WERI-Rb-1 (cell line): ENCODE measurements at places on chromosomes 2 and 18.

- DNase-seq = no peak
Measured at GRCh38 chr2:144467502-144468137, 52.3 kb downstream of the ZEB2 start.

GRCh38 chr2:152657043-152657442 lies 60.2 kb downstream of the PRPF40A start:
- no peak for DNase-seq

- DNase-seq = no peak
Measured at GRCh38 chr2:96073170-96073775, 38.6 kb upstream of the GPAT2 start.

DNA sequence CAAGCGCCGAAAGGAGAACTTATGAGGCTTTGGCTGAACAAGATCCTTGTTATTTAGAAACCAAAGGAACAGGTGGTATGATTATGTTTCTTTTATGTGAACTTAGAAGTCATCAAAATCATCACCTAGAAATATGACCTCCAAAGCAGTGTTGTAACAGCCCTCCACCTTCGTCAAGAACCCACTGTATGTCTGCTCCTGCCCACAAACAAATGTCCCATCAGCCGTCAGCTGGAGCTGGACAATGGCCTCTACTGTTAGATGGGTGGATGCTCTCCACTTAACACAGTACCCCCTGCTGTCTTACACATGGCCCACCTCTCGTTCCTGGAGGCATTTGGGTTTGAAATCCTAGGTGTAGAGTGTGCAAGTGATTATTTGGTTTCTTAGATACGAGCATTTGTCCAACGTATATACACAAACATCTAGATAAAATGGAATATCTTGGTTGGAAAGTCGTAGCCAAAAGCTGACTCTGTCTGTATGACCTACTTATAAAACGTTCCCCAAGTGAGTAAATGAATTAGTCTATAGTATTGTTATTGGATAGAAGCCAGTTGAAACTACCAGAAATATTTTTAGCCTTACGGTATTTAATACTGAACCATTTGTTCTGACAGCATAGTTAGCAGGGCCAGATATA lies 113.0 kb downstream of the CRIM1 start:
- no peak for DNase-seq

- no peak for DNase-seq
Measured at GRCh38 chr2:135916207-135916606, 40.0 kb upstream of the MCM6 start.
